Activated naive CD4-positive, alpha-beta T cell treated with Interleukin-2 at 50 U/mL for 16 hours (primary cell): ENCODE measurements at places on chromosomes 11 and 22.

- DNase-seq: no peak
Measured at GRCh38 chr11:133660202-133660568, 127.9 kb upstream of the OPCML start.

GRCh38 chr11:554428-555226 is 5.9 kb downstream of the LMNTD2 start:
- DNase-seq: peak; percentile 79

DNA sequence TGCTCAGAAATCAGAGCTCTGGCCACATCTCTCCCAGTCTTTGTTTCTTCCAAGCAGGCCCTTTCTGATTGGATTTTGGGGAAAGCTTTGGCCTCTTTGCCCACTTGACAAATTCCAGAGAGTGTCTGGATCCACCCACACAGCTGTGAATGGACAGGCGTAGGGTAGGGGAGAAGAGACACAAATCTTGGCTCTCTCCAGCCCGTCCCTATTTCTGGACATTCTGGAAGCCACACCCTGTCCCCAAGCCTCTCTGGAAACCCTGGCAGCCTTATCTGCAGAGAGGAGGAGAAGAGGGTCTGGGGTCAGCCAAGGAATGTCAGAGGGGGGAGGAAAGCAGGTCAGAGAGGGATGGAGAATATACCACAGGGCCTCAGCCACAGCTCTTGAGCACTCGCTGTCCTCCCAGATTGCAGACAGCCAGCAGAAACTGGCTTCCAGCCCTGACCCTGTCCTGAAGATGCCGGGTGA is 59.5 kb upstream of the WNT11 start:
- no peak for DNase-seq

- no peak for DNase-seq
Measured at GRCh38 chr22:48636746-48637145, 1190.9 kb downstream of the BRD1 start.

DNA sequence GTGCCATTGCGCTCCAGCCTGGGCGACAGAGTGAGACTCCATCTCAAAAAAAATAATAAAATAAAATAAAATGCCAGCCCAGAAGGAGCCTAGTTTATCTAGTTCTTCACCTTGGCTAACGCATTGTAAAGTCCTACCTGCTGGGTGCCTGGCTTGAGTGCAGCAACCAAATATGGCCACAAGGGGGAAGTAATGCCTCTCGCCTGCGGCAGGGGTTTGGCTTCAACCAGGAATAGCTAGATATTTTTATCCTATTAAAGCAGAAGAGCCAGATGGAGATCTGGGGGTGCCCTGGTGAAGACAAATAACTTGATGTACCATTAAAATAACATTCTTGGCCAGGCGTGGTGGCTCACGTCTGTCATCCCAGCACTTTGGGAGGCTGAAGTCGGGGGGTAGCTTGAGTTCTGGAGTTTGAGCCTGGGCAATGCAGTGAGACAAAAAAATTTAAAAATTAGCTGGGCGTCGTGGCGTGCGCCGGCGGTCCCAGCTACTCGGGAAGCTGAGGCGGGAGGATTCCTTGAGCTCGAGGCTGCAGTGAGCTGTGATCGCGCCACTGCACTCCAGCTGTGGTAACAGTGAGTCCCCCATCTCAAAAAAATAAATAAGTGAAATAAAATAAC is 20.6 kb upstream of the PLEKHB1 start:
- peak; percentile 72 for DNase-seq

GRCh38 chr11:14784230-14784629 is 107.8 kb downstream of the CYP2R1 start:
- no peak for DNase-seq

DNA sequence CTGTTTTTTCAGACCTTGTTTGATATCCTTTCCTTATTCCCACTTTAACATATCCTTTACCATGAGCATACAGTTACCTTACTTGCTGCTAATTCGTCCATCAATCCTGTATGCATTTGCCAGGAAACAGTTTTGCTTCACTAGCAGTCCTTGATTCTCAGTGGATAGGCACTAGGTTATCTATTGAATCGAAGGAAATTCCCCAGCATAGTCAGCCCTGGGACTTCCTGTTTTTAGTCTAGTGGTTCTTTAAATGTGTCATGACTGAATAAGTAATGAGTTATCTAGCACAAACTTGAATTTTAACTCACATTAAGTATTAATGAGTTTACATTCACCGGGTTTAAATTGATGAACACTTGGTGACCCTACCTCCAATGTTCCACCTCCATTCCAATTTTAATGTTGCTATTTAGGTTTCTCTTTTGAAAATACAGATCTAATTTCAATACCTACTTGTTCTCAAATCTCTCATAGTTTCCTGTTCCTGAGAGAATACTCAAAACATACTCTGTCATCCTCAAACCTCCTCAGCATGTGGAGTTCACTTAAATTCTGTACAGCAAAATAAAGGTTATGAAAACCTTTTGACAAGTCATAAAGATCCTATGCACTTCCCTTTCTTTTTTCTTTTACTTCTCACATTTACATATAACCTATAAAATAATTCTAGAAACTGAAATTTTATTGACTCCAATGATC is 1375.1 kb upstream of the TENM4 start:
- no peak for DNase-seq

- DNase-seq: no peak
Measured at GRCh38 chr11:79157738-79158137, 283.1 kb downstream of the TENM4 start.

- no peak for DNase-seq
Measured at GRCh38 chr22:21758091-21758864, 22.7 kb upstream of the YPEL1 start.

- peak; percentile 53 for DNase-seq
Measured at GRCh38 chr22:37043828-37044538, 7.6 kb upstream of the KCTD17 start.

- no peak for DNase-seq
Measured at GRCh38 chr11:14259186-14259784, 99.7 kb downstream of the RRAS2 start.

GRCh38 chr22:48661984-48662383 is 1165.7 kb downstream of the BRD1 start:
- no peak for DNase-seq
